Karpas-422 (cell line): ENCODE measurements at places on chromosomes 4 and X.

DNA sequence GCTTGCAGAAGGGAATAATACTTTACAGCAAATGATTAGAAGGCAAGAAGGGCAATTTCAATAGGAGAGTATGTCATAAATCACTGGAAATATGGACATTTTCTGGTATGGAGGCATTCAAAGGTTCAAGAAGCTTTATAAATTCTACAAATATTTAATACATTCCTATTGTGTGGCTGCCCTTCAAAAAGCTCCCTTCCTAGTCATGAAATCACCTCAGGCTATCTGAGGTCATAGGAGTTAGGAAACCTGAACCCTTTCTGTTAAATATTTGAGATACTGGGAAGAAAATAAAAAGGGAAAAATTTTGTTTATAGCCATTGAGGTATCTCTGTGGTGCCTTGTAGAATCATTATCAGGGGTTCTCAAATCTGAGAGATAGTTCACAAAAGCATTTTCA is 316.8 kb upstream of the EMCN start:
- DNase-seq: no peak

GRCh38 chr4:159232465-159233106 is 129.7 kb downstream of the RAPGEF2 start:
- DNase-seq: no peak

GRCh38 chrX:110257889-110258288 is 60.0 kb downstream of the AMMECR1 start:
- DNase-seq: no peak

DNA sequence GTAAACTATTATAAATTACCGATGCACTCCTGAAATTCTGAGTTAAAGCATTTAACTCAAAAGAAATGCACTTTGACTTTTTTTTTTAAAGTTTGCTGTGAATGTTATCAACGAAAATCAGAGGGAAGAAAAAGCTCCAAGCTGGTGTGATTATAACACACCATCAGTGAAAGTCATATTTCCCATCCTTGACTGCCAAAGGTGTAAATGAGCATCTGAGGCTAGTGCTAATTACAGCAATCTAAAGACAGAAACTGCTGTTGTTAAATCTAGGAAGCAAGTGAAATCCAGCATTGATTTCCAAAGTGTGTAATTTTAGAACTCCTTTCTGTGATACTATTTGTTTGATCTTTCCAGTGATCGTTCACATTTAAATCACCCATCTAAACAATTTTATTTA is 1538.8 kb downstream of the TECRL start:
- no peak for DNase-seq

DNA sequence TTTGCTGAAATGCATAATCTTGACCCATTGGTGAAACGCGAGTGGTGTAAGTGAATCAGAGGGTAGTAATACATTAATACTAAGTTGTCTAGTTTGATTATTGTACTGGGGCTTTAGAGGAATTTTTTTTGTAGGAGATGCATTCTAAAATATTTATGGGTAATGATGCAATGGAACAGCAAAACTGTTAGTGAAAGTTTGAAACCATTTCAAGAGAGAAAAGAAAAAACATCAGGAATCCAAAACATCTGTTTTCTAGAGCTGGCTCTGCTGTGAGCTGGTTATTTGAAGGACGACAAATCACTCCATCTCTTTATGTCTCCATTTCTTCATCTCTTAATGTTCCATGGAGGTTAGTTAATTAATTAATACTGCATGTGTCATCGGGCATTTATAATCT is 351.9 kb upstream of the FAT1 start:
- DNase-seq: no peak
